CD8-positive, alpha-beta memory T cell (primary cell): ENCODE measurements at places on chromosomes 13 and 19.

DNA sequence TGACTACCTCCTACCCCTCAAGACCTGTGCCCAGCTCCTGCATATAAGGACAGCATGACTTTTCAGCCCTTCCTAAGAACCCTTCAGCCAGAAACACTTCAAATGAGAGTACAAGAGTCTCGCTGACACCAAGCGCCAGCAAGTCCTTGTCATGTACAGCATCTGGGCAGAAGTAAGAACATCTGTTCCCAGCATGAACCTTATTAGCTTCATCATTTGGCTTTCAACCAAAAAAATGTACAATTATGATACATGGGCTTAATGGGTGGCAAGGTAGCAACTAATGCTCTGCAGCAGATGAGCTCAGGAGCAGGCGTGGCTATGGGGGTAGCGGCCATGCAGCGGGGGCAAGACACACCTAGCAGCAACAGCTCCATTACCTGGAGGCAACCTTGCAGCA lies 487.6 kb downstream of the COG6 start:
- peaks cover 26% of the 10 kb centered on the region for H3K4me1 ChIP-seq
- H3K27me3 ChIP-seq, result no peaks in the 10 kb centered on the region
- no peak overlapping the region for H3K4me3 ChIP-seq
- H3K36me3 ChIP-seq, result no peaks in the 10 kb centered on the region

DNA sequence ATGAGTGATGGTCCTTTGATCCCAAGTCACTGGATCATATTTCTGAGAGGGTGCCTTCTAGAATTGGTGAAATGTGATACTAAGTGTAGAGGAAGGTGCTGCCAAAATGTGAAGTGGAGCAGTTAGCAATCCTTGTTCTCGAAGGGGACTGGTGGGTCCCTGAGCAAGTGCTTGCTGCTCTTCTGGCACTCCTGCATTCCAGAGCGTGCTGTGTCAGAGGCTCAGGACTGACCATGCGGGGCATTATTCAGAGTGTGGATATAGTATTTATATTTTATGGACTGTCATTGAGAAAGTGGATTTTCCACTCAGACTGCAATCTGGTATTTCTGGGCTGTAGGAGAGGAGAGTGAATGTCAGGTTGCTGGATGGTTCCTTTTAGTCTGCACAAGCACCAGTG lies 152.6 kb upstream of the KL start:
- H3K36me3 ChIP-seq, result no peaks in the 10 kb centered on the region
- no peaks in the 10 kb centered on the region for H3K27me3 ChIP-seq
- no peak for DNase-seq
- no peak overlapping the region for H3K4me3 ChIP-seq
- no peaks in the 10 kb centered on the region for H3K4me1 ChIP-seq

GRCh38 chr13:31793246-31793645 lies 53.9 kb downstream of the RXFP2 start:
- DNase-seq, result no peak
- no peaks in the 10 kb centered on the region for H3K36me3 ChIP-seq
- no peaks in the 10 kb centered on the region for H3K27me3 ChIP-seq
- H3K27ac ChIP-seq, result no peak overlapping the region

- no peak for DNase-seq
- H3K27me3 ChIP-seq, result no peaks in the 10 kb centered on the region
- H3K36me3 ChIP-seq, result no peaks in the 10 kb centered on the region
These were observed 338.9 kb downstream of the TEX29 start for GRCh38 chr13:111659219-111659775.

GRCh38 chr13:31908696-31909411 lies 122.7 kb upstream of the FRY start:
- H3K27me3 ChIP-seq, result no peaks in the 10 kb centered on the region
- H3K4me1 ChIP-seq, result no peaks in the 10 kb centered on the region
- no peak overlapping the region for H3K27ac ChIP-seq

GRCh38 chr19:48490981-48491792 lies 20.4 kb downstream of the LMTK3 start:
- DNase-seq, result peak; percentile 51
- no peak overlapping the region for H3K27ac ChIP-seq
- peaks cover 4% of the 10 kb centered on the region for H3K27me3 ChIP-seq
- H3K4me3 ChIP-seq, result peak overlapping the region; percentile 8
- peaks cover 37% of the 10 kb centered on the region for H3K4me1 ChIP-seq
- no peaks in the 10 kb centered on the region for H3K36me3 ChIP-seq

- H3K36me3 ChIP-seq, result no peaks in the 10 kb centered on the region
- no peak for DNase-seq
- H3K27ac ChIP-seq, result no peak overlapping the region
These were observed 224.2 kb upstream of the MAB21L1 start for GRCh38 chr13:35700671-35701070.

DNA sequence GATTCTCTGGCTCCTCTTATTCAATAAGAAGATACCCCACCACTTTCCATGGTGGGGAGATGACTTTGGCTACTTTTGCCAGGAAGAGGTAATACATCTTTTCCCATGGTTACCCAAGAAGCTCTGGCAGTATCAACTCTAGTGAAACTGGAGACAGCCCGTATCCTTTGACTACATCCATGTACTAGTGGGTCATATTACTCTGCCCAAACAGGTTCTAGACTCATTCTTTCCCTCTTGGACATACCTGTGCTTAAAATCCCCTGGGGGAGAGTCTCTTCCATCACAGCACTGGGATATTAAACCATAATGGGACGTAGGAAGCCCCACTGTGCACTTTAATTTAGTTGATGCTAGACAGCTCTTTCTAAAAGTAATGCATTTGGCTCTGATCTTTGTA lies 144.7 kb upstream of the KLF12 start:
- no peaks in the 10 kb centered on the region for H3K27me3 ChIP-seq
- H3K27ac ChIP-seq, result no peak overlapping the region
- DNase-seq, result no peak

- no peak overlapping the region for H3K27ac ChIP-seq
- no peaks in the 10 kb centered on the region for H3K36me3 ChIP-seq
- no peak for DNase-seq
- no peaks in the 10 kb centered on the region for H3K27me3 ChIP-seq
- peaks cover 22% of the 10 kb centered on the region for H3K4me1 ChIP-seq
These were observed 2.9 kb upstream of the RCBTB2 start for GRCh38 chr13:48535766-48536165.

DNA sequence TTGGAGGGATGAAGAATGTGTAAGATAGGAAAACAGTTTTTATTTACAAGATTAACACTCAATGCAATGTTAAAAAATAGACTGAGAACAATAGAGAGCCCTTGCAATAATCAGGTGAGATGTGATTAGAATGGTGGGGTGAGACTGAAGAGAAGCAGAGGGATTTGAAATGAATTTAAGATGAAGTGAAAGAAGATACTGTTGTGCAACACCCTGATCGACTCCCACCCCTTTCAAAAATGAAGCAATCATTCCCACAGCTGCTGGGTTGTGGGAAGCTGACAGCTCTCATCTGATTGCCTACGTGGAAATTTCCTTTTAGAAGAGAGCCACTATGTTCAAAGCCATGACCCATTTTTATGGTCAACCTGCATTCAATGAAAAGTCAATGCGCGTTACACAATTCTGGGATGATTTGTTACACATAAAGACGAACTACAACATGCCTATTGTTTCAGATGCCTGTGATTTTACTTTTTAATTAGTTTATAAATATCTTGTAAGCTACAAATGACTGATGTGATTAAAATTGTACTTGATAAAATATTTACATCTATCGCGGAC lies 1374.8 kb downstream of the PCDH9 start:
- no peak overlapping the region for H3K27ac ChIP-seq
- no peaks in the 10 kb centered on the region for H3K36me3 ChIP-seq
- no peak for DNase-seq
- no peak overlapping the region for H3K4me3 ChIP-seq
- no peaks in the 10 kb centered on the region for H3K27me3 ChIP-seq

- no peak overlapping the region for H3K27ac ChIP-seq
- no peaks in the 10 kb centered on the region for H3K27me3 ChIP-seq
- H3K4me3 ChIP-seq, result no peak overlapping the region
- H3K4me1 ChIP-seq, result no peaks in the 10 kb centered on the region
- no peak for DNase-seq
These were observed 10.4 kb downstream of the TSPAN16 start for GRCh38 chr19:11306337-11306736.

GRCh38 chr19:30163663-30164062 lies 208.5 kb upstream of the ZNF536 start:
- H3K27ac ChIP-seq, result no peak overlapping the region
- no peaks in the 10 kb centered on the region for H3K36me3 ChIP-seq
- no peaks in the 10 kb centered on the region for H3K27me3 ChIP-seq
- no peak for DNase-seq
- H3K4me3 ChIP-seq, result no peak overlapping the region

DNA sequence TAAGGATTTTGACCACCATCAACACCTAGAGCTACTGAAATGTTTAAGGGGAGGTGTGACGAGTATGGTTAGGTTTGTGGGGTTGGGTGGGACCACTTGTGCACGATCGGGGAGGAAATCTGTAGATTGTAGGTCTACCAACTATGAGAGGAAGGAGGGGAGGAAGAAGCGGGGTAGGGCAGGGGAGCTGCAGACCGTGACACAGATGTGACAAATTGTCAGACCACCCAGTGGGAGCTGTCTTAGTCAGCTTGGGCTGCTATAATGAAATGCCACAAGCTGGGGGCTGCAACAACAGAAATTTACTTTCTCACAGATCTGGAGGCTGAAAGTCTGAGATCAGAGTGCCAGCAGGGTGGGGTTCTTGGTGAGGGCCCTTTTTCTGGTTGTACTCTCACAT lies 62.2 kb upstream of the ARGLU1 start:
- no peak overlapping the region for H3K4me3 ChIP-seq
- H3K4me1 ChIP-seq, result no peaks in the 10 kb centered on the region
- no peaks in the 10 kb centered on the region for H3K36me3 ChIP-seq
- DNase-seq, result no peak
- H3K27me3 ChIP-seq, result no peaks in the 10 kb centered on the region

GRCh38 chr13:90055121-90055520 lies 1292.4 kb upstream of the MIR17HG start:
- H3K36me3 ChIP-seq, result no peaks in the 10 kb centered on the region
- no peak overlapping the region for H3K27ac ChIP-seq
- no peak overlapping the region for H3K4me3 ChIP-seq
- DNase-seq, result no peak
- H3K4me1 ChIP-seq, result no peaks in the 10 kb centered on the region

DNA sequence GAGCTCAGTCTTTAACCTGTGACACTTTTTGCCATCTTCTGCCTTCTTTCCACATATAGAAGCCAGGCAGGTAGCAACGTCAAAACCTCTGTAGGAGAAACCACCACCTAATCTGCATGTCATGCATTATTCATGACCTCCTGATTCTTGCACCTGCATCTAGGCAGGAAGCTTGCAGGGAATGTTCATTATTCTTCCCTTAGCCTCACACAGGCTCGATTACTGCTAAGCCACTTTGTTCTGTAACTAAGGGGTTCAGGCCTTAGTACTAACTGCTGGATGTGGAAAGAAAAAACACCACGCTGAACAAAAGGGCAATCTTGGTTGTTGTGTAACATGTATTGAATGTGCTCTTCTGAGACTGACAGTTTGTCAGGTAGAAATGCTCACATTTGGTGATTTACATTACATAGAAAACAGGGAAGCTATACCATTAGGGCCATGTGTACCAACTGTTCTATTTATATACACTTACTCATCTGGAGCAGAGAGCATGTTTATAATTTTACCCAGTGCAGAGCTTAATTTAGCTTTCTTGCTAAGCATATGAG lies 366.9 kb downstream of the KLF12 start:
- H3K4me3 ChIP-seq, result peak overlapping the region; percentile 10
- no peak overlapping the region for H3K27ac ChIP-seq
- H3K27me3 ChIP-seq, result no peaks in the 10 kb centered on the region
- peaks cover 62% of the 10 kb centered on the region for H3K4me1 ChIP-seq
- H3K36me3 ChIP-seq, result peaks cover 8% of the 10 kb centered on the region
- no peak for DNase-seq

- no peak overlapping the region for H3K4me3 ChIP-seq
- no peaks in the 10 kb centered on the region for H3K4me1 ChIP-seq
- H3K36me3 ChIP-seq, result no peaks in the 10 kb centered on the region
- H3K27ac ChIP-seq, result no peak overlapping the region
These were observed 379.8 kb downstream of the DLEU7 start for GRCh38 chr13:50463719-50464118.

DNA sequence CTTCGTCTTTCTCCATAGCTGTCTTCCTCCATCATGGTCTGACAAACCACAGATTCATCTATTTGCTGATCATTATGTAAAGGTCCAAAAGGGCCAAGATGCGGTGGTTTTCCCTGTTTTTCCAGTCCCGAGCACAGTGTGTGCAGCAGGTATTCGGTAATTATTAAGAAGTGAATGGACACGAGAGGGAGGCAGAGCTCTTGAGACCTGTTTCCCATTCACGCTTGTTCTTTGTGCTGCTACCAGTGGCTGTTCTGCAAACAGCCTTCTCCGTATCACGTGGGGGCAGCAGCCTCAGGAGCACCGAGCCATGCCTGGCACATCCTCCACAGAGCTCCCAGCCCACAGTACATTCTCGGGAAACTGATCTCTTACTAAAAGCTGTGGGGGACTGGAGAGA lies 50.3 kb downstream of the CCDC70 start:
- DNase-seq, result no peak
- no peaks in the 10 kb centered on the region for H3K36me3 ChIP-seq
- H3K4me3 ChIP-seq, result no peak overlapping the region
- no peak overlapping the region for H3K27ac ChIP-seq

DNA sequence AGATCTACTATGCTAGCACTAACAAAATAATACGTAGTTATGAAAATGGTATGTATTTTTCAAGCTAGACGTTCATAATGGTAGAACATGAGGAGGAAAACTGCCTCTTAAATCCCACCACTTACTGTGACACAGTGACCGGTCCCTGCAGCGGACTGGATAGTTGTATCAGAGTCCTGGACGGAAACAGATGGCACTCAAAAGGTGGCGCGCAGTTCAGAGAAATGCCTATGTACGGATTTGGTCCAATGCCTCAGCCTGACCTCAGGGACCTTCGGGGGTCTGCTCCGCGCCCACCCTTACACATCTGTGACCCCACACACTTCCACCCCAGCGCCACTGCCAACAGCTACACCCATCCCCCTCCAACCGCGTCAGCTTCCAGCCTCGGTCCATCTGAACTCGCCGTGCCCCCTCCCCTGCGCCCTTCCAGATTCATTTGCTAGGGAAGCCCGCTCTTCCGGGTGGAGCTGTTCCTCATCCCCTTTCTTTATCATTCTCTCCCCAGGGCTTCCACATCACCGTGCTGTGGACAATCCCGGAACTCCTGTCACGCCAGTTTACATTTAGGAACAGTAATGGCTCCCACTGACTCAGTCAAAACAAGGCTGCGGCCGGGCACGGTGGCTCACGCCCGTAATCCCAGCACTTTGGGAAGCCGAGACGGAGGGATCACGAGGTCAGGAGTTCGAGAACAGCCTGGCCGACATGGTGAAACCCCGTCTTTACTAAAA lies 792 bp upstream of the LENG8 start:
- peak overlapping the region; percentile 94 for H3K4me3 ChIP-seq
- no peak for DNase-seq
- peaks cover 37% of the 10 kb centered on the region for H3K4me1 ChIP-seq
- no peaks in the 10 kb centered on the region for H3K27me3 ChIP-seq
- H3K27ac ChIP-seq, result peak overlapping the region; percentile 97
